ENCODE measurements at places on chromosomes 7 and 10. TPM values are rescaled to one million over a fixed set of nuclear protein-coding genes. Genes with fewer than 3 reads are reported as not detected.

Gene GPR15LG
- not detected for total RNA-seq

Gene BRAF
- total RNA-seq, result 35.7 TPM

Gene CPVL
- total RNA-seq, result 0.54 TPM

Gene CCL26
- 0.65 TPM for total RNA-seq

Gene EBLN1
- not detected for total RNA-seq

Gene HYAL4
- total RNA-seq, result not detected

Gene CCDC172
- total RNA-seq, result not detected

Gene THNSL1
- 4.2 TPM for total RNA-seq

Gene CRYGN
- 0.78 TPM for total RNA-seq

Gene EIF4EBP2
- total RNA-seq, result 54.6 TPM

Gene ELOVL3
- 0.65 TPM for total RNA-seq

Gene ENO4
- 1.1 TPM for total RNA-seq

Gene ZC3HAV1L
- total RNA-seq, result 11.7 TPM

Gene SHLD2
- total RNA-seq, result 36.3 TPM

Gene HOXA10
- total RNA-seq, result 30.6 TPM

Gene POLR3A
- total RNA-seq, result 18.5 TPM

Gene LRIT1
- not detected for total RNA-seq

Gene HPSE2
- not detected for total RNA-seq

Gene CDK5
- 9.8 TPM for total RNA-seq

Gene UCN3
- total RNA-seq, result not detected

Gene TDRD1
- under 0.01 TPM for total RNA-seq

Gene OR13A1
- total RNA-seq, result not detected

Gene OPN1SW
- total RNA-seq, result not detected

Gene RNF32
- 2.0 TPM for total RNA-seq

Gene LBX1
- total RNA-seq, result not detected

Gene PDZD7
- 0.91 TPM for total RNA-seq

Gene CRTAC1
- total RNA-seq, result 5.8 TPM

Gene SLC25A40
- total RNA-seq, result 13.9 TPM

Gene RBP4
- total RNA-seq, result 11.1 TPM

Gene MYO1G
- total RNA-seq, result under 0.01 TPM

Gene ZNF33A
- 28.1 TPM for total RNA-seq

Gene EBF3
- 8.4 TPM for total RNA-seq

Gene PMS2
- 25.5 TPM for total RNA-seq

Gene ACTR3C
- total RNA-seq, result 7.8 TPM

Gene NOS3
- total RNA-seq, result 1.8 TPM

Gene ACHE
- total RNA-seq, result not detected

Gene CXCL12
- 17.7 TPM for total RNA-seq

Gene MKX
- 10.1 TPM for total RNA-seq

Gene PRKAR2B
- total RNA-seq, result 2.4 TPM

Gene OPN4
- total RNA-seq, result not detected

Gene ARID5B
- 364 TPM for total RNA-seq

Gene CRPPA
- 2.7 TPM for total RNA-seq

Gene UNC5B
- total RNA-seq, result 12.2 TPM

Gene CDHR3
- 7.8 TPM for total RNA-seq

Gene EPHB4
- total RNA-seq, result 34.0 TPM

Gene NAT16
- total RNA-seq, result 0.11 TPM

Gene GNAT3
- not detected for total RNA-seq

Gene ANKRD61
- total RNA-seq, result not detected

Gene FAM237B
- not detected for total RNA-seq

Gene IKZF5
- 7.8 TPM for total RNA-seq

Gene BEND7
- total RNA-seq, result 12.0 TPM

Gene FAM25C
- not detected for total RNA-seq

Gene ZNF727
- 2.9 TPM for total RNA-seq

Gene AKR1C1
- 264 TPM for total RNA-seq

Measured in articular chondrocyte of knee joint (primary cell).